ENCODE measurements at places on chromosomes 1 and 21. TPM values are rescaled to one million over a fixed set of nuclear protein-coding genes. Genes with fewer than 3 reads are reported as not detected.

- peaks cover 20% of the 10 kb centered on the region for H3K4me1 ChIP-seq
- no peak overlapping the region for H3K4me3 ChIP-seq
- no peaks in the 10 kb centered on the region for H3K27me3 ChIP-seq
- H3K27ac ChIP-seq = no peak overlapping the region
- H3K36me3 ChIP-seq = no peaks in the 10 kb centered on the region
- no peak for DNase-seq
Observed at GRCh38 chr1:212281590-212281989, 3.6 kb upstream of the PPP2R5A start.

- no peaks in the 10 kb centered on the region for H3K27me3 ChIP-seq
- no peak overlapping the region for H3K4me3 ChIP-seq
- no peak for DNase-seq
- no peaks in the 10 kb centered on the region for H3K36me3 ChIP-seq
Observed at GRCh38 chr1:22915816-22916470, 56.7 kb downstream of the LACTBL1 start.

- no peak overlapping the region for H3K4me3 ChIP-seq
- no peaks in the 10 kb centered on the region for H3K27me3 ChIP-seq
Observed at GRCh38 chr1:78358165-78358564, 132.6 kb upstream of the PTGFR start.

DNA sequence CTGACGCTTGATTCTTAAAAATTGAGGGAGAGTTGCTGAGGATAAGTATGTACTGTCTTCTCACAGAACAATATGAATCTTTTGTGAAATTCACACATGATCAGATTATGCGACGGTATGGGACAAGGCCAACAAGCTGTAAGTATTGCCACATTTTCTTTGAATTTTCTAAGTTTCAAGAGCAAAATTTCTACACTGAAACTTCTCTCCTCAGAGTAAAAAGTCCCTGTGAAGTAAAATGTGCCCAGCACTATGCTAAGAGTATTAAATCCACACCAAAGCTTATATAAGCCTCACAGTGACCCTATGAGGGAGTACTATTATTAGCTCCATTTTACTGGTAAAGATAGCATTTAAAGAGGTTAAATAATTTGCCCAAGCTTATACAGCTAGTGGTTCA, 12.2 kb downstream of the AKIRIN1 start:
- H3K27me3 ChIP-seq = no peaks in the 10 kb centered on the region
- H3K27ac ChIP-seq = peak overlapping the region; percentile 76
- DNase-seq = no peak
- H3K4me3 ChIP-seq = no peak overlapping the region
- H3K36me3 ChIP-seq = peaks cover 92% of the 10 kb centered on the region

GRCh38 chr1:147077081-147077480, 95.2 kb downstream of the PRKAB2 start:
- DNase-seq = no peak
- H3K4me1 ChIP-seq = peaks cover 38% of the 10 kb centered on the region
- no peak overlapping the region for H3K27ac ChIP-seq
- H3K27me3 ChIP-seq = peaks cover 100% of the 10 kb centered on the region
- no peak overlapping the region for H3K4me3 ChIP-seq

DNA sequence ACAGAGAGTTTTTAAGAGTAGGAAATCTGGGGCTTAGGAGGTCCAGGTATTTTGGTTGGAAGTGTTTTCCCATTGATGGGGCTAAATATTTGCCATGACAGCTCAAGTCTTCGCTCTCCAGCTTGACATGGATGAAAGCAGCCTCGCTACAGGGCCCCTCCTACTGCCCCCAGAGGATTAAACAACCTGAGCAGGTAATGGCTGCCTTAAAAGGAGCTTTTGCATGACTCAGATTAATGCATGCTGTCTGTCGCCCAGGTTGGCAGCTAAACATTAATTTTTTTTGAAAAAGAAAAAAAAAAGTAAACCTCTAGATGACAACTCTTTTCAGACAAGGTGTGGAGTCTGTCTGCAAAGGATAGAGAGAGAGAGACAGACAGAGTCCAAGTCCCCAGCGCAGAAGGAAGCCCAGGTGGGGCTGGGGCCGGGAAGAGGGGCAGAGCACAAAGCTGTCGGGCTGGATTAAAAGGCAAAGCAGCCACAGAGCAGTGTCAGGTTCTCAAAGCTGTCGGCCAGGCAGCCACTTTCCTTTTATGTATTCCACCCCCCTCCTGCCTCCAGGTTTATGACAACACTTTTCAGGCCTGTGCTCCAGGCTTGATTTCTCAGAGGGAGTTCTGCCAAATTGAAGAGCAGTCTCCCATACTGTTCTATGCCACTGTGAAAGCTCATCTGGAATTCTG, 127.9 kb downstream of the CLIC6 start:
- H3K36me3 ChIP-seq = no peaks in the 10 kb centered on the region
- H3K27me3 ChIP-seq = peaks cover 10% of the 10 kb centered on the region
- H3K27ac ChIP-seq = no peak overlapping the region
- peaks cover 13% of the 10 kb centered on the region for H3K4me1 ChIP-seq

DNA sequence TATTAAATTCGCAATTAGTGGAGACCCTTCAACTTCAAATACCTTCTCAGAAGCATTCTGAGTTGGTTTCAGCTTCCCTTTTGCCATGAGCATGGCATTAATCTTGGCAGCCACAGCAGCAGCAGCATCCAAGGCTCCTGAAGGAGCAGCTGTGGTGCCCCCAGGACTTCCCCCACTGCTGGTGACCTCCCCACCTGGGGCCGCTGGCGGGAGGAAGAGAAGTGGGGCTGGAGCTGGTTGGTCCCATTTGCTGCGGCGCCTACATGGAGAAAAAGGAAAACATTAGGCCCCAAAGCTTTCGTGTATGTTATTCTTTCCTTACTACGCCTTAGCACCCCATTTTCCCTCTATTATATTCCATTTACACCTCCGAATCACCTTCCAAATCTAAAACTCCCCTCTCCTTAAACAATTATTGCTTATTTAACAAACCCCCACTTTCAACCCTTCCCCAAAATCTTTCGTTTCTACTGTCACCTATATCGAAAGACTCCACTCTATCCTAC, 569 bp downstream of the KHDC4 start:
- no peak for DNase-seq
- H3K27me3 ChIP-seq = no peaks in the 10 kb centered on the region
- H3K36me3 ChIP-seq = peaks cover 42% of the 10 kb centered on the region
- H3K4me3 ChIP-seq = peak overlapping the region; percentile 94
- peaks cover 68% of the 10 kb centered on the region for H3K4me1 ChIP-seq
- H3K27ac ChIP-seq = peak overlapping the region; percentile 93

DNA sequence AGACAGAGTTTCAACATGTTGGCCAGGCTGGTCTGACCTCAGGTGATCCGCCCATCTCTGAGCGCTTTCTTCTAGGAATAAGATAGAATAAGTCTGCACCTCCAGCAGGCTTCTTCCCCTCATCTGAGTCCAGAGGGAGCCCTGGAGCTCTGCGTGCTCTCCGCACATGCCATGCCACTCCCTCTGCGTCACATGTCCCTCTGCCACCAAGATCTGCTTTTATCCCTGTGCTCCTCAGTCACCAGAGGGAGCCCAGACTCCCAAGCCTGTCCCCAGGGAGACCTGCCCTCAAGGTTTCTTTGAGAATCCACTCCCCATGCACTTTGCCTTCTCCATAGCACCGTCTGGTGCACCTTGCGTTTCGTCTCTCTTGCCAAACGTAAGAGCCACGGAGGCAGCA, 213.0 kb downstream of the CAMTA1 start:
- H3K36me3 ChIP-seq = no peaks in the 10 kb centered on the region
- H3K27me3 ChIP-seq = no peaks in the 10 kb centered on the region
- no peaks in the 10 kb centered on the region for H3K4me1 ChIP-seq
- H3K27ac ChIP-seq = no peak overlapping the region

- no peak overlapping the region for H3K27ac ChIP-seq
- no peaks in the 10 kb centered on the region for H3K27me3 ChIP-seq
- H3K4me1 ChIP-seq = peaks cover 7% of the 10 kb centered on the region
- DNase-seq = no peak
- no peak overlapping the region for H3K4me3 ChIP-seq
Observed at GRCh38 chr1:37821481-37821880, 13.5 kb upstream of the YRDC start.

DNA sequence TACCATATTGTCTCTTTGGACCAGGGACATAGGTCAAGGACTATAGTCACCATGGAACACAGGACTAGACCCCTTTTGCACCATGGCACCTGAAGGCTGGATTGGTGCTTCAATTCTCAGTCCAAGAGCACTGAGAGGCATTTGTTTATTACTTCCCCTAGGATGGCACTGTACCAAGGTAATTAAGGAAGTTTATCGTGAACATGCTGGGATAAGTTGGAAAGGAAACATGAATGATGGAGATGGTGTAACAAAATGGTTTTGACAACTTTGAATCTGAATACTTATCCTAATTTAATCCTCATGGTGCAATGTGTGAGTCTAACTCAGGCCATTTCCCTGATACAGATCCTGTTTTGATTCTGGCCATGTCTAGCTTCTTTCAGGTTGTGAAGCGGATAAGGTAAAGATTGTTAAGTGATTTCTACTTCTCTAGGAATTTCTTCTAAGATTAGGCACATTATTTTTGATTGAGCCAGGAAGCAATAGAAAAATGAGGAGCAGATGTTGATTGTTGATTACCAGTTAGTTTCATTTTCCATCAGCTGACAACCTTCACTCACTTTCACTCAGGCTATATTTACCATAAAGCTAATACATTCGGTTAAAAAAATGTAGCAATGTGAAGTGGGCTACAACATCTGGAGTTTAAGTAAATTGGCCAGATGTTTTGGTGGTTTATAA, 37.3 kb upstream of the SIPA1L2 start:
- H3K27ac ChIP-seq = no peak overlapping the region
- H3K4me1 ChIP-seq = peaks cover 6% of the 10 kb centered on the region

- H3K27me3 ChIP-seq = peaks cover 99% of the 10 kb centered on the region
- H3K36me3 ChIP-seq = no peaks in the 10 kb centered on the region
- no peaks in the 10 kb centered on the region for H3K4me1 ChIP-seq
- no peak overlapping the region for H3K27ac ChIP-seq
- no peak overlapping the region for H3K4me3 ChIP-seq
Observed at GRCh38 chr1:47424336-47424982, 8.4 kb downstream of the FOXE3 start.

DNA sequence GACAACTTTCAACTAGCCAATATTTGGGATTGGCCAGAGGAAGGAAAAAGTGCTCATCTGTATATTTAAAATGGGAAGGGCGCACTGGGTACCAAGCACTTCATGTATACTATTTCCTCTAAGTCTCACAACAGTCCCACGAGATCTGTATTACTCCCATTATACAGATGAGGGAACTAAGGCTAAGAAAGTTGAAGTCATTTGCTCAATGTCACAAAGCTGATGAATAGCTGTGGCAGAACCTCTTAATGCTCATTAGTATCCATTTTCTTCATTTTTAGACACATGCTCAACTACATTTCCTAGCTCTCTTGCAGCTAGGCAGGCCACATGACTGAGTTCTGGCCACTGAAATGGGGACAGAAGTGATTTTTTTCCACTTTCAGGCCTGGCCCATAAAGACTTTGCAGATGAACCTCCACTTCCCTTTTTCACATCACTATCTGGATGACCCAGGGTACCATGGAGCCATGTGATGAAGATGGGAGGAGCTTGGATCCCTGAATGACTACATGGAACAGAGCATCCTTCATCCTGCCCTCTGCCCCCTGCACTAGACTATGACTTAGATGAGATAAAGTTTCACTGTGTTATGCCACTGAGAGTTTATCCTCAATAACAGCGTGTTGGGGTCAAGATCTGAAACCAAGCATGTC, 31.8 kb downstream of the ATF3 start:
- H3K27ac ChIP-seq = peak overlapping the region; percentile 85
- peaks cover 55% of the 10 kb centered on the region for H3K4me1 ChIP-seq
- no peaks in the 10 kb centered on the region for H3K36me3 ChIP-seq
- no peak overlapping the region for H3K4me3 ChIP-seq

- no peak overlapping the region for H3K4me3 ChIP-seq
- H3K4me1 ChIP-seq = peaks cover 43% of the 10 kb centered on the region
Observed at GRCh38 chr1:8137481-8138244, 111.6 kb upstream of the ERRFI1 start.

GRCh38 chr1:31054349-31054748, 11.2 kb downstream of the PUM1 start:
- H3K36me3 ChIP-seq = peaks cover 36% of the 10 kb centered on the region
- no peak overlapping the region for H3K27ac ChIP-seq
- no peak for DNase-seq

DNA sequence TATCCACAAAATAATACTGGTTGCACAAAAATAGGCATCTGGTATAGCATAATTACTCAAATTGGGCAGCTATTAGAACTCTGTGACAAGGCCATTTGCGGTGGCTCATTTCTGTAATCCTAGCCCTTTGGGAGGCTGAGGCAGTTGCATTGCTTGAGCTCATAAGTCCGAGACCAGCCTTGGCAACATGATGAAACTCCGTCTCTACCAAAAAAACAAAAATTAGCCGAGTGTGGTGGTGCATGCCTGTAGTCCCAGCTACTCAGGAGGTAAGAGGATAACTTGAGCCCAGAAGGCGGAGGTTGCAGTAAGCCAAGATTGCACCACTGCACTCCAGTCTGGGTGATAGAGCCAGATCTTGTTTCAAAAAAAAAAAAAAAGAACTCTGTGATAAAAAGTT, 36.7 kb downstream of the PLPP3 start:
- no peak overlapping the region for H3K4me3 ChIP-seq
- no peaks in the 10 kb centered on the region for H3K27me3 ChIP-seq
- H3K4me1 ChIP-seq = peaks cover 100% of the 10 kb centered on the region
- H3K27ac ChIP-seq = peak overlapping the region; percentile 86
- no peak for DNase-seq

DNA sequence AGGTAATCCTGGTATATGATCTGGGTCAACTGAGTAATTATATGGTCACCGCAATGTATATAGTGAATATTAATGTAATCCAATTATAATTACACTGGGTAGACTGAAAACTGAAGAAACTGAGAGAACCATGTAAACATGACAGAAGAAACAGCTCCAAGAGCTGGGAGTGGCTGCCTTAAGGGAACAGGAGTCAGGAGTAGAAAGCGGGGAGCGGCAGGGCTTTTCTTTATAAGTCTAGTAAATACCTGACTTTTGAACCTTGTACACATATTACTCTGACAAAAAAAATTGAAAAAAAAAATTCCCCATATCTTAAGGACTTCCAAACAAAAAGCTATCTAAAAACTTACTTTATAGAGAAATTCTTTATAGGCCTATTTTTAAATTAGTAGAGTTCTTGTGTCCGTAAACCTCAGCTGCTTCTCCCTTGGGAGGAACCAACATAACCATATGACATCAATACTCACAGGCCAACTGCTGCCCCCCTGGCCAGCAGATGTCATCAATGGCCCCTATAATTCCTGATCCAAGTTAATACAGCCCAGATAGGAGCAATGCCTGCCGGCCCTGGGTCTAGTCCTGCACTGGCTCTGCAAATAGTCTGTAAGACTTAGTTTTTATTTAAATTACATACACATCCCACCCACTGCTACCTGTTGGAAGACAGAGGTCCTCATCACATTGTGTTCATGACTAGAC, 33.8 kb downstream of the THAP3 start:
- peaks cover 23% of the 10 kb centered on the region for H3K4me1 ChIP-seq
- peaks cover 6% of the 10 kb centered on the region for H3K36me3 ChIP-seq
- no peak overlapping the region for H3K4me3 ChIP-seq
- no peak for DNase-seq
- no peak overlapping the region for H3K27ac ChIP-seq
- no peaks in the 10 kb centered on the region for H3K27me3 ChIP-seq

GRCh38 chr1:195851016-195851601, 757.1 kb downstream of the KCNT2 start:
- H3K36me3 ChIP-seq = no peaks in the 10 kb centered on the region
- H3K27me3 ChIP-seq = no peaks in the 10 kb centered on the region
- H3K4me3 ChIP-seq = no peak overlapping the region
- no peaks in the 10 kb centered on the region for H3K4me1 ChIP-seq
- DNase-seq = no peak

MMEL1 gene
- 0.82 TPM for total RNA-seq

PDZK1IP1 gene
- total RNA-seq = not detected

RIIAD1 gene
- 5.6 TPM for total RNA-seq

PDC gene
- total RNA-seq = not detected

FAAH gene
- total RNA-seq = 2.8 TPM

CNIH3 gene
- 1.1 TPM for total RNA-seq

MATN1 gene
- not detected for total RNA-seq

KLF18 gene
- not detected for total RNA-seq
